ENCODE measurements at places on chromosomes 13 and 19.

- DNase-seq, result no peak
Measured at GRCh38 chr19:17848595-17849292, 962 bp upstream of the JAK3 start.

GRCh38 chr13:108214441-108215271 is 680 bp downstream of the LIG4 start:
- DNase-seq, result no peak

DNA sequence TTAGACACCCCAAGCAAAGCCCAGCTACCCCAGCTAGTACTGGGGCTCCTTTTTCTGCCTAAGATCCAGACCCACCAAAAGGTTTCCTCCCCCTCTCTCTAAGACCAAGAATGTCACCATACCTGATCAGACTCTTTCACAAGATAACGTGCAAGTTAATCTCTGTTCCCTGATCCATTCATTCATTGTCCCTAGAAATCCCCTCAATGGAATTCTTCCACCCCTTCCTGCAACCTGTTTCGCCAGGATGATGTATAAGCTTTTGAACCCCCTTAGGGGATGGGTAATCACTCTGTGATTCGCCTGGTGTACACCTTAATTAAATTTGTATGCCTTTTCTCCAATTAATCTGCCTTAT is 17.3 kb upstream of the CLN5 start:
- DNase-seq, result no peak

GRCh38 chr13:110227864-110228643 is 78.9 kb downstream of the COL4A1 start:
- no peak for DNase-seq

- no peak for DNase-seq
Measured at GRCh38 chr19:44430956-44431355, 17.3 kb downstream of the ZNF229 start.

GRCh38 chr13:91154558-91155353 is 192.7 kb upstream of the MIR17HG start:
- DNase-seq, result no peak

DNA sequence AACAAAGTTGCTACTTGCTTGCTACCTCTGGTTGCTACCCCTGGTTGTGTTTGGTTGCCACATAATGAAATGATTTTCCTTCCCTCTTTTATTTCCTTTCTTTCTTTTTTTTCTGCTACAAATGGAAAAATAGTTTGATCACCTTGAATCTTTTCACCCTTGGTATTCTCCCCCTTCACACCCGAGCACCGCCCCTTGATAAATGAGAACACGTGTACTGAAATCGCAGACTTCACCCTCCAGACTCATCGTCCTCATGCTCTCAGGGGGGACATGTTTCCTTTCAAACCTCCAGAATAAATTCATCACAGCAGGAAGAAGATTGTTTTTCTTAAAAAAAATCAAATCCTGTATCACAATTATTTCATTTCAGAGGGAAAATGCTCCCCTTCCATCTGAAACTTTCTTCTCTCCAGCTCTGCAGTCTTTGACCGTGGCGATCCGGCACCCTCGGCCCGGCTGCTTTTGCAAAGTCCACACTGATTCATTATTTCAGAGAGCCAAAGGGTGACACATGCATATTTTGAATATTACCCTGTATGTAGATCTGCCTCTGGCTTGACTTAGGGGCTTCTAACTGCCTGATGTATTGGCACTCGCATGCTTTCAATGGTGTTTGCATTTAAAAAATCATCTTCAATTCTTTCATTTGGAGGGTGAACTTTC is 222.6 kb upstream of the MAB21L1 start:
- no peak for DNase-seq

DNA sequence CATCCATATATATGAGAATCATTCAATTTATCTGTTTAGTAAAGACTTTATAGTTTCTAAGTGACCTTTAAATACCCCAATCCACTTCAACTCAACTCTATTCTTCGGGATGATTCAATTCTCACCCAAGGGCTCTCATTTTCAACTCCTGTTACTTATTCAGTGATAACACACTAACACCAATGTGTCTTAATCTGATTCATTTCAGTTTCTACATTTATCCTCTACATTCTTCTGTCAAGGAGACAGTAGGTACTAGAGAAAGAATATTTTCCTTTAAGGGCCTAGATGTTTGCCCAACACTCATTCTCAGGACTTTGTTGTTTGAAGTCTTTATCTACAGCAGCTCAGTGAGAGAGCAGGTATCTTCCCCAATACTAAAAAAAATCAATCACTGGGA is 7.1 kb downstream of the ARGLU1 start:
- DNase-seq, result no peak

- DNase-seq, result no peak
Measured at GRCh38 chr19:10936661-10937084, 8.1 kb downstream of the TIMM29 start.

DNA sequence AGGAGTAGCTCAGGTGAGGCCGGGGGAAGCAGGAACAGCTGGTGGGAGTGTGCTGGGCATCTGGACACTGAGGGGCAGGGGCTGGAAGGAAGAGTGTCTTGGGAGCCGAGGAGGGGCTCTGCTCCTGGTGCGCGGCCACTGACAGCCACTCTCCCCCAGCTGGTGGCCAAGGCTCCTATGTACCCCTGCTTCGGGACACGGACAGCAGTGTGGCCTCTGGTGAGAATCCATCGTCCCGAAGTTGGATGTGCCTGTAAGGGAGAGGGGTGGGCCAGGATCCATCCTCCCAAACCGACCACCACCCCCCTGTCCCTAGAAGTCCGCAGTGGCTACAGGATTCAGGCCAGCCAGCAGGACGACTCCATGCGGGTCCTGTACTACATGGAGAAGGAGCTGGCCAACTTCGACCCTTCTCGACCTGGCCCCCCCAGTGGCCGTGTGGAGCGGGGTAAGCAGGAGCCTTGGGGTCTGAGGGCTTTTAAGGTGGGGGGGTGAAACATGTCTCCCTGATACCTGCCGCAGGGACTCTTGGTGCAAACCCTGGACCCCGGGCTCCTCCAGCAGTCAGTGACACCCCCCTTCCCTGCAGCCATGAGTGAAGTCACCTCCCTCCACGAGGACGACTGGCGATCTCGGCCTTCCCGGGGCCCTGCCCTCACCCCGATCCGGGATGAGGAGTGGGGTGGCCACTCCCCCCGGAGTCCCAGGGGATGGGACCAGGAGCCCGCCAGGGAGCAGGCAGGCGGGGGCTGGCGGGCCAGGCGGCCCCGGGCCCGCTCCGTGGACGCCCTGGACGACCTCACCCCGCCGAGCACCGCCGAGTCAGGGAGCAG is 2.0 kb upstream of the USF2 start:
- no peak for DNase-seq

GRCh38 chr19:5349041-5349440 is 8.4 kb upstream of the PTPRS start:
- DNase-seq, result no peak

GRCh38 chr13:47955836-47956235 is 45.2 kb downstream of the SUCLA2 start:
- no peak for DNase-seq

- no peak for DNase-seq
Measured at GRCh38 chr19:29411113-29411581, 114.6 kb upstream of the VSTM2B start.

- no peak for DNase-seq
Measured at GRCh38 chr13:53907891-53908290, 879.3 kb downstream of the OLFM4 start.

DNA sequence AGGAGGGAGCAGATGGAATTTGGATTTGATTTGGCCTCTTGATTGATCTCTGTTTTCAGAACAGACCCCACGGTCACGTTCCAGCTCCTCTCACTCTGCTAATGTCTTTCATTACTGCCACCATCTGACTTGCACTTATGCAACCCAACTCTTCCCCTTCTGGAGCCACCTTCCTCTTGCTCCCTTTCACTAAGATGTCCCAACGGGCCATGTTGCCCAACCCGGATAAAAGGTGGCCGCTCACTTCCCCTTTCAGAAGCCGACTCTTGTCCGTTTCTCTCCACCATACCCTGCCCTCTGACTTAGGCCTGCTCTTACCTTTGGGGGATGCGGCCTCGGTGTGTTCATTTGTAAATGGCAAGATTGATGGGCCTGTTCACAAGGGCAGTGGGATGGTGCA is 27.4 kb upstream of the CYP4F8 start:
- no peak for DNase-seq

DNA sequence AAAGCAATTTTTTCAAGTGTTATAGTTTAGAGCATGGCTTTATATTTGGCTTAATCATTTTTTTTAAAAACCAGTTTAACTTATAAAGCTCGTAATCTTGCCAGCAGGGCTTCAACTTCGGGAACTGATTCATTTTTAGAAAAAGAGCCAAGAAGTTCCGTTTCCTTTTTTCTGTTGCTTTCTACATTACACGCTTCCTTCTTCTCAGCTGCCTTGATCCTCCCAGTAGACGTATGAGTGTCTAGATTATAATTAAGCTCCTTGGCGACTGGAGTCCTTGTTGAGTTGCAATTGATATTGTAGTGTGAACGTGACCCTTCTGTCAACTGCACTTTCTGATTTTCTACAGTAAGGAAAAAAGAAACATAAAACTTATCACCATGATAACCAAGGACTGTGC is 497.2 kb downstream of the DIAPH3 start:
- no peak for DNase-seq

- DNase-seq, result no peak
Measured at GRCh38 chr13:108895220-108895704, 265.9 kb downstream of the MYO16 start.

- DNase-seq, result no peak
Measured at GRCh38 chr19:27872370-27872769, 1340.6 kb downstream of the UQCRFS1 start.

DNA sequence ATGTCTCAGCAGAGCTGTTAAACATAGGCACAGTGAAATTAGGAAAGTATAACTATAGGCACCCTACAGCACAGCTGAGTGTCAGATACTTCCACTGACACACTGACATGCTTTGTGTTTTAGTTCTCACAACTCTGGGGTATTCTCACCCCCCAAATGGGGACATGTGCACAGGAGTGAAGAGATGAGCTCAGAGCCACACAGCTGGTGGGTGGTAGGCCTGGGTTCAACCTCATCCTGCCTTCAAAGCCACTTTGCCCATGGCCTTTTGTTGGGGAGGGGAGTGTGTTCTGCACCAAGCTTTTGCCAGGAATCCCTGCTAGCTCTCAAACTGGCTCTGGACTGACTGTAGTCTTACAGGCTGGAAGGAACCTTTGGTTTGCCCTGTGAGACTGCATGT is 1.7 kb upstream of the SLC35E1 start:
- DNase-seq, result no peak

DNA sequence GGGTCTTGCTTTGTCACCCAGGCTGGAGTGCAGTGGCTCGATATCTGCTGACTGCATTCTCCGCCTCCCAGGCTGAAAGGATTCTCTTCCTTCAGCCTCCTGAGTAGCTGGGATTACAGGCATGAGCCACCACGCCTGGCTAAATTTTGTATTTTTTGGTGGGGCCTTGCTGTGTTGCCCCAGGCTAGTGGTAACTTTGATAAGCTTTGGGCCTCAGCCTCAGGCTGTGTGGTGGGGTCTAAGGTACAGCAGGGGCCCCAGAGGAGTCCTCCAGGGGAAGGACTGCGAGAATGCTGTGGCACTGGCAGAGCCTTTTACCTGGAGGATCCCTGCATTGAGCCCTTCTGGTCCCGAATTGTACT is 7.2 kb downstream of the DOT1L start:
- DNase-seq, result no peak

DNA sequence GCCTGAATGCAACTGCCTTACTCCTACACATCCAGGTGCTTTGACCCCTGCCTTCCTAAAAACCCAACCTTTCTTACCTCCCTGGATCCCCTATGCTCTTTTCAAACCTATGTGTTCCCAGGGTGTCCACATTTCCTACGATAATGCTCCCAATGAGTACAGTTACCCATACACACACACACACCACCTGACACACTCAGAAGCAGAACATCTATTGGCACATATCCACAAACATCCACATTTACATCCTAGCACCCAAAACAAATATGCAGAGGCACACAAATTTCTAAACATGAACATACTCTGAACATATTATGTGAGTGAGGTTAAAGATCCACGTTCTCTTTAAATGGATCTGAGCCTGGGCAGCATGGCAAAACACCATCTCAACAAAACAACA is 22.4 kb upstream of the PLAUR start:
- DNase-seq, result no peak

DNA sequence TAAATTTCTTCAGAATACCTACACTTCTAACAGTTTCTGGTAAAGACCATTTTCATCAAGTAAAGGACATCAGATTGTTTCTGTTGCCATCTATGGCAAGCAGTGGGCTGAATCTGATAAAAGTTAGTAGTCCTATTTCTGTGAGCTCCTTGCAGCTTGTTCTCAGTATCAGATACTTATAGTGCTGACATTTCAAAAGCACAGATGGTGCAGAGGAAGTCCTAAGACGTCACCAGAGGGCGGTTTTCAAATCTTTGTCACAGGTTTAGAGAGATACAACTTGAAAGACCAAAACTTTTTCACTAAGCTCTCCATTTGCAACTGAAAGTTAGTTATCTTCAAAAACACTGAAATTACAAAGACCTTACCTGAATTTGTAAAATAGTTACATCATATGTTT is 719.8 kb downstream of the SLITRK1 start:
- DNase-seq, result no peak

All from stimulated activated CD4-positive, alpha-beta T cell treated with anti-CD3 and anti-CD28 coated beads, Interleukin-1b, Interleukin-23, amount 100 ng/mL, for 1 hour (primary cell).